Activated CD4-positive, alpha-beta T cell treated with anti-CD3 and anti-CD28 coated beads for 48 hours (primary cell): ENCODE measurements at places on chromosomes 3 and 15.

DNA sequence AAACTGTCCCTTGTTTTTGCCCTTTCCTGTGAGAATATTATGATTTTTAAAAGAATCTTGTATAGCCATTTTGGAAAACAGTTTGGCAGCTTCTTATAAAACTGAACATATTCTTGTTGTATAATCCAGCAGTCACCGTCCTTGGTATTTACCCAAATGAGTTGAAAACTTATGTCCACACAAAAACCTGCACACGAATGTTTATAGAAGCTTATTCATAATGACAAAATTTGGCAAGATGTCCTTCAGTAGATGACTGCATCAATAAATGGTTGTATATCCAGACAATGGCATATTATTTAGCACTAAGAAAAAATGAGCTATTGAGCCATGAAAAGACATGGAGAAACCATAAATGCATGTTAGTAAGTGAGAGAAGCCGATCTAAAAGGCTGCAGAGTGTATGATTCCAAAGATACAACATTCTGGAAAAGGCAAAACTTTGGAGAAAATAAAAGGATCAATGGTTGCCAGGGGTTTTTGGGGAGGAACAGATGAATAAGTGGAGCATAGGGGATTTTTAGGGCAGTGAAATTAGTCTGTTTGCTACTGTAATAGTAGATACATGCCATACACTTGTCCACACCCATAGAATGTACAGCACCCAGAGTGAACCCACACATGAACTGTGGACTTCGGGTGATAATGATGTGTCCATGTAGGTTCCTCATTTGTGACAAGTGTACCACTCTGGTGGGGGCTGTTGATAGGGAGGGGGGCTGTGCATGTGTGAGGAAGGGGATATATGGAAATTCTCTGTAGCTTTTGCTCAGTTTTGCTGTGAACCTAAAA lies 31.7 kb downstream of the LIMD1 start:
- DNase-seq, result no peak

DNA sequence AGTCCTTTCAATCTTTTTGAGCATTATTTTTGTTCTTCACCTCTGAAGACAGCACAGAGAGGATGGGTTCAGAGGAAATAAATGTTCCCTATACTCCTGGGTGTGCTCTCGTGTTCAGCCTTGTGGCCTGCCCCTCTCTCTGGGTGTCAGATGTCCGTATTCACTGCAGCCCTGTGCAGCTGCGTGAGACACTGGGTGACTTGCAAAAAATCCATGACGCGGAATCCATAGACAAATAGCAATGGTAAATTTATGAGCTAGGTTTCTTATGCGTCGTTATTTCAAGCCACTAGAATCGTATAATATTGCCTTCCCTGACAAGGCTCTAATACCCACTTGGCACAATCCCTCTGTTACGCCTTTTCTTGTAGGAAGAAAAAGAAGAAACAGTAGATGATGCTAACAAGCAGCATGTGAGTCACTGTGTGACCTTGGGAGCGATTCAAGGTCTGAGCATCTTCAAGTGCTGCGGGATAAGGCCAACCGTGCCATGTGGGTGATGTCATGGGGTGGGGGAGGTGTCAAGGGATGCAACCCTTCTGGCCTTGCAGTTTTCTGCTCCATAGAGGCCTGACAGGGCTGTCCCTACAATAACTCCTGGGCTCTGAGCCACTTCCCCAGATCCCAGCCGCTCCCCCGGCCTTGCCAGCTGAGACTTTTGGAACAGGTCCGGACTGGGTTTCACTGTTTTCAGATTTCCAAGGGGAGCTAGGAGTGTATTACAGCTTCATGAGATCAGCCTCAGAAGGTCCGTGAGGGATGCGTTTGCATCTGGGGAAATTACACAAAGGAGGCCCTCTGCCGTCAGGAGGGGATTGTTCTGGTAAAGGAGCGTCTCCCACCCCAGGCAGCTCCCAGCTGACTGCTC lies 47.6 kb upstream of the POMGNT2 start:
- DNase-seq, result no peak

DNA sequence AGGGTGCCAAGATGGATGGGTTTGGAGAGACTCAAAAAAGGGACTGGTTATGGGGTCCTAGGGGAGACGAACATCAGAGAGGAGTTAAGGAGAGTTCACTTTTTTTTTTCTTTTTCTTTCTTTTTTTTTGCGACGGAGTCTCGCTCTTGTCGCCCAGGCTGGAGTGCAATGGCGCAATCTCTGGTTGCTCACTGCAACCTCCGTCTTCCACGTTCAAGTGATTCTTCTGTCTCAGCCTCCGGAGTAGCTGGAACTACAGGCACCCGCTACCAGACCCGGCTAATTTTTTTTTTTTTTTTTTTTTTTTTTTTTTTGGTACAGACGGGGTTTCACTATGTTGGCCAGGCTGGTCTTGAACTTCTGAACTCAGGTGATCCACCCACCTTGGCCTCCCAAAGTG lies 1.2 kb downstream of the SPINT1 start:
- DNase-seq, result no peak

DNA sequence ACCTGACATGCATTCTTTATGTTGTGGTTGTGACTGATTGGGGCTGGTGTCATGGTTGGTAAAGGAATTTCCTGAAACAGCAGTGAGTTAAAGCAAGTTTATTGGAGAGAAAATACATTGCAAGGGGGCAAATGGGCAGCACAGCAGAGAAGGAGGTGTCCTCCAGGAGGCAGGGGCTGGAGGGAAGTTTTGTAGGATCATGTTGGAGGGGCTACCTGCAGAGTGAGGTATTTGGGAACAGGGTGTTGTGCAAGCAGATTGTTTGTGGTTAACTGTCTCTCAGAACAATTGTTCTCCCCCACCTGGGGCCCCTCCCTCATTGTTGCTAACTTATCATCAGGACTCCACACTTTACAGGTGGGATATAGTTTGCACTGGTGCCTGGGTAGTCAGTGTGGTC lies 196.0 kb downstream of the NSUN3 start:
- DNase-seq, result no peak

DNA sequence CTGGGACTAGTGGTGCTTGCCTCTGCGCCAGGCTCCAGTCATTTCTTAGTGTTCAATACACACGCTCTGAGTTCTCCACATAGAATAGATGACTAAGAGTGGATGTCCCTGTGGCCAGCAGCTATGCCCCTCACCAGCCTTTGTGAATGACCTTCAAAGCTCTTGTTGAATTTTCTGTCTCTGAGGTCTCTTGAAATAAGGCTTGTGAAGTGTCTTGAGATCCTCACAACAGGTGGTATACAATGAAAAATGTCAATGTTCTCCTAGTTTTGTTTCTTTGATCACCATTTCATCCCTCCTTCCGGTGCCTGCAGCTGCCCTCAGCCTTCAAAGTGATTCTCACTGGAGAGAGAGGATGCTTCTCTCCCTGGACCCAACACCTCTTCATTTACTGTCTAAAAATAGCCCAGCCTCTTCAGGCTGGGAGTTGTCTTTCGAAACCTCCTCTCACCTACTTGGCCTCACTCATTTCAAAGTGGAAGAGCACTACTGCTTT lies 5.4 kb downstream of the MAPKBP1 start:
- DNase-seq, result no peak
